Activated CD4-positive, alpha-beta T cell treated with anti-CD3 and anti-CD28 coated beads, Interleukin-10, Interleukin-2, amounts not matched to agents 100 ng/mL and 50 ng/mL, durations not matched to agents 16 hours and 8 hours (primary cell): ENCODE measurements at places on chromosomes 7 and 10.
A peak's percentile ranks its signal among the peaks of the same experiment; 100 is the strongest.

- DNase-seq: peak; percentile 61
Observed at GRCh38 chr7:96823274-96823673, 113.6 kb upstream of the SEM1 start.

GRCh38 chr10:98956576-98957260 is 278.9 kb downstream of the HPSE2 start:
- no peak for DNase-seq

DNA sequence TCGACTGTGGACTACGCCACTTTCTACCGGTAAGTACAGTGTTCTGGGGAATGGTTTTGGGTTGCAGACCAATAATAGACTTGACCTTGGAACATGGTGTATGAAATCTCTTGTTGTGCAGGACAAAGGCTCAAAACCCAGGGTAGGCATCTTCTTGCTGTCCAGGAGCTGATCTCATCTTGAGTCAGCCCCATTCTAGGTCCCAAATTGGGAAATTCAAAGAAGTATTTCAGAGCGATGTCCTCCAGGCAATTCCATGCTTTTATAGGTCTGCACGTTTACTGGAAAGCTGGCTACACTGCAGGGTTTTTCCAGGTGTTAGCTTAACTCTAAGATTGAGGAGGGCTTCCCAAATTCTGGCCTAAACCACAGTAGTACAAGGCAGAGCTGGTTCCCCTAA is 180.7 kb downstream of the BMPER start:
- no peak for DNase-seq

- DNase-seq: no peak
Observed at GRCh38 chr10:48839809-48840679, 99.6 kb downstream of the LRRC18 start.

DNA sequence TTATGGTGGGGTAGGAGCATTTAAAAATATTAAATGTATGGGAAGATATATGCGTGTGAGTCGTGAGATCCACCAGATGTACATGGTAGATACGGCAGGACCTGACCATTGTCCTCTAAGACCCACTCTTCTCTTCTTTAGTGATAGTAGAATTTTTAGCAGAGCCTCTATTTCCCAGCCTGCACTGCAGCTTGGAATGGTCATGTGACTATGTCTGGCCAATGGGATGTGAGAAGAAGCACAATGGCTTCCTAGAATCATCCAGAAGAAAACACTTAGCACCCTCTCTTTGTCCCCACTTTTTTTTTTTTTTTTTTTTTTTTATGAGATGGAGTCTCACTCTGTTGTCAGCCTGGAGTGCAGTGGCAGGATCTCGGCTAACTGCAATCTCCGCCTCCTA is 86.6 kb upstream of the CYTH3 start:
- DNase-seq: peak; percentile 17

- no peak for DNase-seq
Observed at GRCh38 chr10:75899816-75900390, 468.5 kb downstream of the LRMDA start.

DNA sequence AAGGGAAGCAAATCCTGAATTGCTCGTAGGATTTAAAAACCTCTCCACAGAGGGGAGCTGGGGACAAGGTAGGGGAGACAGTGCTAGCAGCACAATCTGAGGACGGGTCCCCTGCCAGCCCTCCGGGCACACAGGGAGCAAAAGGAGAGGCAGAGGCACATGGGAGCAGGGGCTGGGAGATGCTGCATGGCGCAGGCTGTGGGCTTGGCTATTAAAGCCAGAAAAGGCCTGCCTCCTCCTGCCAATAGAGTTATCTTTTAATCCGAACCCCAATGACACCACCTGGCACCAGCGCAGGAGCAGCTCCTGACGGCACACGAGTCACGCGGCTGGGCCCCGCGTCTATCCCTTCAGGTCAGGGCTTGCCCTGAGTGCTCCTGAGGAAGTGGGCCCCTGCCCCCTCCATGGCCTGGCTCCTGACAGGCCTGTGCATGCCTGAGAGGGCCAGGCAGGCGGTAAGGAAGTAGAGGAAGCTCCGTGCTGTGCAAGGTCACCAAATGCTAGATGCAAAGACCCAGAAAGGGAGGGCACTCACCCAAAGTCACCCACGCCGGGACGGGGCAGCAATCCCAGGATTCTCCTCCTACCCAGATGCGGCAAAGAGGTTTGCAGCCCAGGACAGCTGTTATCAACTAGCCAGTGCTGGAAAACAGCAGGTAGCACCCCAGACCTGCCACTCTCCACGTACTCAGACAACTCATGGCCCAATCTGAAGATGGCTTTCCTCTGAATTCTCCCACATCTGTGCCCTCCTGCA is 28.1 kb downstream of the DLG5 start:
- no peak for DNase-seq

- DNase-seq: peak; percentile 16
Observed at GRCh38 chr10:124125305-124126116, 32.1 kb upstream of the CHST15 start.

DNA sequence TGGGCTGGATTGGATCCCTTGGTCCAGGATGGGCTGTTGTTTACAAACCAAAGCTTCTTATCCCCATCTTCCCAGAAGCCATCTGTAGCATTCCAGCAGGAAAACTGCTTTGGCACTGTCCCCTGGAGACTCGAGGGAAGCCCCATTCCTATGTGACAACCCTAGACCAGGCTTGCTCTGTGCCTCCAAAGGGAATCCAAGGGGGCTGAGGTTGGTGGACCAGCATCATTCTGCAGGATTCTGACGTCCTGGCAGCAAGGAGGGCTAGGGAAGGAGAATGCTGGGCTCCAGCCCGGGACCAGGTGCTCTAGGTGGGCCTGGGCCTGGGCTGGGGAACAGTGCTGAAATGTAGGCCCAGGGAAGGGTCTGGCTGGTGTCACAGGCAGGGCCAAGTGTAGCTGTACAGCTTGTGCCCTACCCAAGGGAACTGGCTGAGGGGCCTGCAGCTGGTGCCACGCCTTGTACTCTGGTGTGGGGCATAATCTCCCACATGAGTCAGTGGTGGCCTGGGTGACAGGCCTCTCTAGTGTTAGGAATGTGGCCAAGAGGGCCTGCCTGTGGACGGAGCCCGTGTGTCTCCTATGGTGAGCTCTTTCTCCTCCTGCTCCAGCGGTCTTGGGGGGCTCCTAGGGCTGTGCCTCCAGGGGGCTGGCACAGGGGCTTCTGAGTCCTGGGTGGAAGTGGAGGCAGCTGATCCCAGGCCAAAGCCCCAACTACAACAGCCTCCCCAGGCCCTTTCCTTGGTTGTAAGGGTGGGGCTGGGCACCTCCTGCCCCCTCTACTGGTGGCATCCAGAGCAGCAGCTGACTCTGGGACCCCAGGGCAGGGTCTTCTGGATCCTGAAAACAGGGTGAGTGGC is 25.2 kb downstream of the TRIM8 start:
- DNase-seq: no peak

DNA sequence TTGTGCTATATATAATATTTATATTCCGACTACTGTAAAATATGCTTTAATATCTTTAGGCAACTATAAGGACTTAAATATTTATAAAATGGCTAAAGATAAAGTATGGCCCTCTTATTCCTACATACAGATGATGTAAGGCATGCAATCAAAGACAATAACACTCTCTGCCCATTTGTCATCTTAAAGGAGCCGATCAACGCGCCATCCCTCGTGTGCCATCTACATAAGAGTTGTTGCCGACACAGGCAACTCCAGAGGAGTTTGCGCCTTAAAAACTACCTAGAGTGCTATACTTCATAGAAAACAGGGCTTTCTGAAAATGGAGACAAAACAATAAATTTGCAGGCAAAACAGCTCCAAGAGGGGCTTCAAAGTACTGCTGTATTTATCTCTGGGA is 709.0 kb downstream of the KCNMA1 start:
- DNase-seq: no peak

DNA sequence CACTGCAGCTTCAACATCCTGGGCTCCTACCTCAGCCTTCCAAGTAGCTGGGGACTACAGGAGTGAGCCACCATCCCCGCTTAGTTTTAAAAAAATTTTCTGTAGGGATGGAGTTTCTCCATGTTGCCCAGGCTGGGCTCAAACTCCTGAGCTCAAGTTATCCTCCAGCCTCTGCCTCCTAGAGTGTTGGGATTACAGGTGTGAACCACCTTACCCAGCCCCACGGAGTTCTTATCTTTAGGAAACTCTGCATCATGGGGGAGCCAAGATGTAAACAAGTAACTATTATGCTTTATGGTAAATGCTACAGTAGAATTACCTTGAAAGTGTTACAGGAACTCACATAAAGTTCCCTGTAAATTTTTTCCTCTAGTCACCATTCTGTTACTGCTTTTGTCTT is 65.3 kb downstream of the PHTF2 start:
- DNase-seq: no peak

- no peak for DNase-seq
Observed at GRCh38 chr10:93912444-93912843, 18.7 kb downstream of the SLC35G1 start.

- DNase-seq: no peak
Observed at GRCh38 chr10:67602268-67602950, 93.6 kb downstream of the CTNNA3 start.

DNA sequence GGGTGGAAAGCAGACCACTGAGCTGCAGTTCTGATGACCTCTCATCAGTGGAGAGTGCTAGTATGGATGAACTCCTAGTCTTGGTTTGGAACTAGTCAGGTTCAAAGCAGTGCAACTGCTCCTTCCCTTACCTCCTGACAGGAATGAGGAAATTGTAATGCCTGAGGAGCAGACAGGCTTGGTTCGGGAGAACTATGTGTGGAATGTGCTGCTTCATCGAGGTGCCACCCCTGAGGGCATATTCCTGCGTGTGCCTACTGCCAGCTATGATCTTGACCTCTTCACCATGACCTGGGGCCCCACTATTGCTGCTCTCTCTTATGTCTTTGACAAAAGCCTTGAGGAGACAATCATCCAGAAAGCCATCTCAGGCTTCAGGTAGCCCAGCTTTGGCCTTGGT is 27.4 kb upstream of the NFKB2 start:
- no peak for DNase-seq

DNA sequence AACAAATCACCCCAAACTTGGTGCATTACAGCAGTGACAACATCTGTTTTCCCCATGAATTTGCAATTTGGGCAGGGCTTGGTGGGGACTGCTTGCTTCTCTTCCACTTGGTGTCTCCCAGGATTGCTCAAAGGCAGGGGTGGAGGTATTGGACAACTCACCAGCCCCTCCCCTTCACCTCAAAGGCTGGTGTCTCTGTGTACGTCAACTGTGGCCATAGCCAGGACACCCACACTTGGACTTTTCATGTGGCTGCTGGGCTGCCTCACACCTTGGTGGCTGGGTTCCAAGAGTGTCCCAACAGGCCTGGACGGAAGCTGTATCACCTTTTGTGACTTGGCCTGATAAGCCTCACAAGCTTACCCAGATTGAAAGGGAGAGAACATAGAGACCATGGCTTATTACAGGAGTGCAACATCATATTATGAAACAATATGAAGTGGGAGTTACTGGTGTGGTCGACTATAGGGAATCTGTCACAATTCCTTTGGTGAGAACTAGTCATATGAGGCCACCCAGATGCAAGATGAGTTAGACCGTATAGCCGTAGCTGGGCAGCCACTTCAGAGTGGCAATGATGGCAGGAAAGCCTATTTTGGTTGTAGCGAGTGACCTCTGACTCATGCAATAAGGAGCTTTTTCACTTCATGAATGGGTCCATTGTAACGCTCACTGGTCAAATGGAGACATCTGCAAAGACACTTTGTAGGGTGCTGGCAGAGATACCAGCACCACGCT is 187.6 kb upstream of the ITGB1 start:
- DNase-seq: no peak

DNA sequence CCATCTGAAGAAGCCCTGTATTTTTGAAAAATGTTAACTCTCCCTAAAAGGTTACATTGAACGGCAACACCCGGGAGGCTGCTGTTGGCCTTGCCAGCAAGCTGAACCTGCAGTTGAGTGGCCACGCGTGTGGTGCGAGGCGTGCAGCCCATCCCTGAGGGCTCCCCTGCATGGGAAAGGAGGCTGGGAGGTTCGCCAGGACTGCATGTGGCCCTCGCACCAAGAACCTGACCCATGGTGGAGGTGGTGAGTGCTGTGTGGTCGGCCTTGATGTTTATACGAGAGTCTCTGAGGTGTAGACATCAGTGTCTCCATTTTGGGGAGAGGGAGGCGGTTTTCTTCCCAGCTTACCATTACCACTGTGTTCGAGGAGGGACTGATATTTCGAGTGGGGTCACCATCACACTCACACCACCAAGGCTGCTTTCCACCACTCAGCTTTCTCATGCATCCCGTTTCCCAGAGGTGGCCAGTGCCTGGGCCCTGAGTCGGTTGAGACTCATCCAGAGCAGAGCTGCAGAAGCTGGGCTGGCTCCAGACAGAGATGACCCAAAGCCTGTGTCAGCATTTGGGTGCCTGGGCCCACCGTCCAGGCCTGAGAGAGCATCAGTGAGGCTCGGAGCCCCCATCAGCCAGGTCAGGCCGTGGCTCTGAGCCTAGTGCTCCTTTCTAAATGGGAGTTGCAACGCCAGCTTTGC is 222.6 kb downstream of the EBF3 start:
- DNase-seq: no peak

GRCh38 chr10:130224228-130224627 is 88.0 kb downstream of the GLRX3 start:
- DNase-seq: no peak

- DNase-seq: no peak
Observed at GRCh38 chr7:112252141-112252540, 45.6 kb downstream of the ZNF277 start.
